Right cardiac atrium (tissue), 5 donors: ENCODE measurements at places on chromosomes 16 and 17.

DNA sequence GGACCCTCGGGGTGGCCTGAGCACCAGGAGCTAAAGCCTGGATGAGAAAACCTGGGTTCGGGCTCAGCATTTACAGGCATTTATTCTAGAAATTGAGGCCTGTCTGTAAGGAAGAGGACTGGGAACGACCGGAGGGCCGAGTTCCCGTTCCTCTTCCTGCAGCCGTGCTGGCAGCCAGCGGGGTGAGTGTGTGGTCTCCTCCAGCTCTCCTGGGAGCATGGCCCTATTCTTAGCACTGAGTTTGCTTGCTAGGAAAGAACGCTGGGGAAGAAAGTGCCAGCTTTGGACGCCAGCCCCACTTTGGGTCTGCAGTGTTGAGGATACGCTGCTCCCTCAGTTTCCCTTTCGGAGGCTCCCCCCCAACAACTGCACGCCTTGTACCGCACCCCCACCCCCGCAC, 49.6 kb downstream of the MGAT5B start:
- no peak for DNase-seq

GRCh38 chr17:58317421-58318064, 11.1 kb downstream of the TSPOAP1 start:
- no peak for DNase-seq

DNA sequence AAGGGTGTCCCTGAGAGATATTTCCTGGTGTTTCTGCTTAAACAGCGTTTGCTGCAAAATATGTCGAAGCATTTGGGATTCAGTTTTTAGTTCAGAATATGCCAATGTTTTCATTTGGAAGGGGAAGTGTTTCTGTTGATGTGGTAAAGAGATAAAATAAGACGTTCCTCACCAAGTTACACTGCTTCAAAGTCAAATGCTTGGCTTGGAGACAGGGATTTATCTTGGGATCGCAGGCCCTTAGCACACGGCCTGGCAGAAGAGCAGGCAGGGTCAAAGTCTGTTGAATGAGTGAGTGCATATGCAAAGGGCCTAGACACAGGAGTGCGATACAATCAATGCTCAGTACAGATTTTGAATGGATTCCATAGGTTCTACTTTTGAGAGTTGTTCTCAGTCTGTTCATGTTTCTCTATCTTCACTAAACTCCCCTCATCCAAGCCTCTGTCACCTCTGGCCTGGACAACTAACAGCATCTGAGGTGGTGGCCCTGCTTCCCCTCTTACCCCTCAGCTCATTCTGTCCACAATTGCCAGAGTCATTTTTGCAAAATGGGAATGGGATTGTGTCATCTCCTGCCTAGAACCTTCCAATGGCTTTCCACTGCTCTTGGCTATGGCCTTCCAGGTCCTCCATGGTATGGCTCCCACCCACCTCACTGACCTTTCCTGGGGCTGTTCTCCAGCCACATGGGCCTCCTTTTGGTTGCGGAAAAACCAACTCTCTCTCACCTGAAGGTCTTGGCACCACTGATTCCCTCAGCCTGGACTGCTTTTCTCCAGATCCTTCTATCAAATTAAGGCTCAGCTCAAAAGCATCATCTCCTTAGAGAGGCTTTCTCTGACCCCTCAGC, 3.2 kb downstream of the DEXI start:
- DNase-seq, result no peak

GRCh38 chr16:29898804-29899515, 390 bp downstream of the SEZ6L2 start:
- no peak for DNase-seq

GRCh38 chr17:21689604-21690003, 2.7 kb upstream of the KCNJ18 start:
- DNase-seq, result peak; percentile 84

DNA sequence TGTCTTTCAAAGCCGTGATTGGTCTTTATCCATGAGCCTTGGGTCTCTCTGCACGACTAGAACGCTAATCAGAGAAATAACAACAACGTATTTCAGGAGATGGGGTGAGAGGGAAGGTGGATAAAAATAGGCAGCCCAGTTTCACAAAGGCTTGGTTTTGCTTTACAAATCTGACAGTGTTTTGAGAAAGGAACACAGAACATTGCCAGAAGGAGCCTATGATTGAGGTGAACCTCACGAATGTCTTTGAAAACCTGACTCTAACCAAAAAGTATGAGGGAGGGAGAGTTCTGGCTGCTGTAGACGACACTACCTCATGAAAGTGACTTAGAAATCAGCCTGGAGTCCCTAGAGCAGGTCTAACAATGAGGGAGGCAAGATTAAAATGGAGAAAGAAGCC, 38.0 kb upstream of the NOL11 start:
- no peak for DNase-seq

- peak; percentile 81 for DNase-seq
Observed at GRCh38 chr16:1379304-1380076, 27.8 kb downstream of the GNPTG start.

GRCh38 chr16:27717726-27718125, 167.8 kb downstream of the KATNIP start:
- no peak for DNase-seq

GRCh38 chr17:4090898-4091297, 51.9 kb downstream of the ZZEF1 start:
- no peak for DNase-seq
